ENCODE measurements at places on chromosomes 2 and 18.

DNA sequence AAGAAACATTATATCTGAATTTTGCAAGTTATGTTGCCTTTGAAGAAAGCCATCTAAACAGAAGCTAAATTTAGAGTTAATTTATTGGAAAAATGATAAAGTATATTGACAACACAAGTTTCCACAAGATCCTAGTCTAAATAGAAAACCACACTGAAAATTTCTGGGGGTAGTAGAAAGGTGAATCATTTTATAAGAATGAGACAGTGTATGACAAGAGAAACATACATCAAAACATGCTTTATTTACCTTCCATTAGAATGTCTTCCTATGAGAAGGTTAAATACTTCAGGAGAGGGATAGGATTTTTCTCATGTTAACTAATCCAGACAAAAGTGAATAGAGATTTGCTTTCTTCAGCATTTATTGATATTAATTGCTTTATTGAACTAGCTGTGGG lies 1389.8 kb upstream of the ZEB2 start:
- H3K4me1 ChIP-seq, result no peaks in the 10 kb centered on the region
- H3K4me3 ChIP-seq, result no peak overlapping the region
- H3K27me3 ChIP-seq, result no peaks in the 10 kb centered on the region
- DNase-seq, result no peak

DNA sequence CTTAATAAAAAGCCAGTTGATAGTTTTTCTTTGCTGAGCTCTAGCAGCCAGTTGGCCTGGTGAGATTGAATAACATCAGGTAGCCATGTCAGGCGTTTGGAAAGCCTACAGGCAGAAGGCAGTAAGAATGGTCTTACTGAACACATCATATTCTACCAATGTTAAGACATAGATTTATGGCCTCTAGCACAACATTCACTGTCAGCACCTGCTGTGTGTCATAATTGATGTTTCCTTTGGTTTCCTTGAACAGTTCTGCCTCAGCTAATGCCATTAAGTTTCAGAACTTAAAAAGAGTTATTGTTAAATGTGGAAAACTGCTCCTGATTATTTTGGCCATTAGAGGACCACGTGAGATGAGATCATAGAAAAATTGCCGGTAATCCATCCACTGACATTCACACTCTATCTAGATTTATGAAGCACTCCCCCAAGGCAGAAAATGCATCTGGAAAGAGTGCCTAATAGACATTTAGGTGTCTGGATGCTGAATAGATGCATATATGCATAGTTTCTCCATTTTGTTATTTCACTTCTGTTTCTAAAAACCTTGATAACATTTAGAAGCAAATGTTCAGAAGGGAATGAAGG lies 434.7 kb downstream of the PTPRM start:
- H3K36me3 ChIP-seq, result no peaks in the 10 kb centered on the region
- H3K4me1 ChIP-seq, result no peaks in the 10 kb centered on the region

- H3K27me3 ChIP-seq, result no peaks in the 10 kb centered on the region
- no peak overlapping the region for H3K4me3 ChIP-seq
- DNase-seq, result no peak
- H3K27ac ChIP-seq, result no peak overlapping the region
These were observed 34.3 kb downstream of the KIF1A start for GRCh38 chr2:240785424-240786335.

GRCh38 chr18:10822456-10822855 lies 296.6 kb downstream of the NAPG start:
- peaks cover 11% of the 10 kb centered on the region for H3K4me1 ChIP-seq
- DNase-seq, result peak; percentile 95
- no peaks in the 10 kb centered on the region for H3K36me3 ChIP-seq
- H3K4me3 ChIP-seq, result no peak overlapping the region

- H3K36me3 ChIP-seq, result no peaks in the 10 kb centered on the region
- DNase-seq, result no peak
- H3K27me3 ChIP-seq, result no peaks in the 10 kb centered on the region
- no peak overlapping the region for H3K4me3 ChIP-seq
- H3K27ac ChIP-seq, result no peak overlapping the region
These were observed 31.0 kb downstream of the PLEK start for GRCh38 chr2:68396093-68396492.

DNA sequence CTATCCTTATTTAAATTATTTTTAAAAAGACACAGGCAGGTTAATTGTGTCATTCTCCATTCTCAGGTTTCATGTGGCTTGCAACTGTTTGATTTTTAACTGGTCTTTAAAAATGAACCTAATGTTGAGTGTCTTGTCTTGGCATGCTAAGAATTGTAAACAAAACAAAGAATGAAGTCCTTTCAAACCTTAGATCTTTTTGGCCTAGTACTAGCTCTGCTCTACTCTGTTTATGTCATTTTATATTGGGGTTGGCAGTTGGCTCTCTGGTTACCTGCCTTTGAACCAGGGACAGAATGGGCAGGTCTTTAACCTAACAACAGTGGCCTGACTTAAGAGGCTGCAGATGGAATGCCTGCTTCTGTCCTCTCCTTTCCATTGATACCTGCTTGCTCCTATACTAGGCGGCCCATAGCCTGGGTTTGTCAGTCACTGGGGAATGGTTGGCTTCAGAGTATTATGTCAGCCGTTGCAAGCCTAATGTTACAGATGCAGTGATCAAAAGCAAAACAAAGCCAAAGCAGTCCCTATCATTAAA lies 85.5 kb downstream of the MTA3 start:
- no peaks in the 10 kb centered on the region for H3K36me3 ChIP-seq
- H3K27me3 ChIP-seq, result no peaks in the 10 kb centered on the region
- H3K4me3 ChIP-seq, result no peak overlapping the region
- no peaks in the 10 kb centered on the region for H3K4me1 ChIP-seq
- H3K27ac ChIP-seq, result no peak overlapping the region
- DNase-seq, result no peak

GRCh38 chr2:137181370-137181769 lies 416.0 kb downstream of the THSD7B start:
- no peaks in the 10 kb centered on the region for H3K36me3 ChIP-seq
- no peaks in the 10 kb centered on the region for H3K27me3 ChIP-seq
- H3K4me3 ChIP-seq, result no peak overlapping the region
- DNase-seq, result no peak
